Hypothalamus (tissue), 51 donors: ENCODE measurements at places on chromosomes 3 and 15.

GRCh38 chr3:125587039-125587648 lies 8.2 kb downstream of the OSBPL11 start:
- no peak for DNase-seq

DNA sequence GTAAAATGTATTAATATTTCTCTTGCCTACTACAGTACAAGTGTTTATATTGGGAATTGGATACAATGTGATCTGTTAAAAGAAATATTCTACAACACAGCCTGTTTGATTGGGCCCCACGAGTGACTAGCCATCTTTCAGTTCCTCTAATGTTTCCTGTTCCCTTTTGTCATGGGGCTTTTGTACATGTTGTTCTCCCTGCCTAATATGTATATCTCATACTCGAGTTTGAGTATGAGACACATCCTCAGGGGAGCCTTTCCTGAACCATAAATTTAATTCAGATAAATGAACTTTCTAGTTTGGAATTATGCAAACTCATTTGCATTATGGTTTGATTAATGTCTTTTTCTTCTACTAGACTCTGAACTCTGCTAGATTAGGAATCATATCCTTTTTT lies 65.5 kb downstream of the MEF2A start:
- no peak for DNase-seq

GRCh38 chr3:160498202-160498601 lies 48.6 kb upstream of the TRIM59 start:
- no peak for DNase-seq

DNA sequence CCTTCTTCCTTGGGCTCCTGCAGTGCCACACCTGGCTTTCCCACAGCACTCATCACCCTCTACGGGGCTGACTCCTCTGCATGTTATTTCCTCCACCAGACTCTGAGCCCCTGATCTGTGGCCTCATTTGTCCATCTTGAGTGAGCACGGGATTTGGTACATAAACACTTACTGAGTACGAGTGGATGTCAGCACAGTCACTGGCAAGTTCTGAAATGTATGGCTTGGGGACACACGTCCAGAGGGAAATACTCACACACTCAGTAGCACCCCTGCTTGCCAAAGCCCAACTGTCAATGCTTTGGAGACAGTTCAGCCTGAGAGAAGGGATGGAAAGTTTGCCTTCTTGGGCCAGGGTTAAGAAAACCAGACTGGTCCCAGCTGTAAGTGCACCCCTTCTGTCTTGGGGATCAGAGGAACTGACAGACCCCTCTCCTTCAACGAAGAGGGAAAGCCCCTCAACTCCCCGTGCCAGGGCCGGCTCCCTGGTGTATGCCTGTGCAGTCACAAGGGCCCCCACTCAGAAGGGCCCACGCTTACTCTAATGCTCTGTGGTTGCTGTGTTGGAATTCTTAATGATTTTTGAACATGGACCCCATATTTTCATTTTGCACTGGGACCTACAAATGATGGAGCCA lies 71.9 kb downstream of the UMPS start:
- DNase-seq = no peak

DNA sequence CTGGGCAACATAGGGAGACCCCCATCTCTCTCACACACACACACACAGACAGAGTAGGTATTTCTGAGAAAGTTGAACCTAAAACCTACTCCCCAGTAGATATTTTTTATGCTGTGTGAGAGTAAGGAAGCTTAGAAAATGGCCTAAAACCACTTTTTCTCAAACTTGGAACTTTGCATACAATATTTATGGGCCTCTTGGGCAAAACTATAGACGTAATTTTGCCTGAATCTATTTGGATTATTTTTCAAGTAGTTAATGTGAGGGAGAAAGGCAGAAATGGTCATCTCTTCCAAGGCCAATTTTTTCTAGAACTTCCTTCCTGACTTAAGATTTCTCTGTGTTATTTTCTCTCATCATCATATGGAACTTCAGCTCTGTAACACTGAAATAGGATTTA lies 81.7 kb downstream of the ZNF609 start:
- no peak for DNase-seq

- no peak for DNase-seq
These were observed 29.2 kb downstream of the PLOD2 start for GRCh38 chr3:146131616-146132410.

DNA sequence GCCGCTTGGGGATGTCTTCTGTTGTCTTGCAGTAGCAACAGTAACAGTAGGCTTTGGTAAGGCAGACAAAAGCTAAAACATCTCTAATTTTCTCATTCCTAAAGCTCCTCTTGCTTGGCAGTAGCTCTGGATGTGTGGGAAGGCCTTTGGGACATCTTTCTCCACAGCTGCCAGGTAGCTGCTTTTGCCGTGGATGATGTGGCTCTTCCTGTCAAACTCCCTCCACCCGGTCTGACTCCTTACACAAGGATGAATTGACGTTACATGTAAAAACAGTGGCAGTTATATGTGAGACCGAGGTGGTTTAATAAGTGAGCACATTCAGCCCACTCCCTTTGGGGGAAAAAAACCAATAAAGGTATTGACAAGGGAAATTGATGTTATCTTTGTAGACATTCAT lies 309.1 kb downstream of the TUSC7 start:
- DNase-seq = no peak

- no peak for DNase-seq
These were observed 24.1 kb downstream of the GYG1 start for GRCh38 chr3:149015393-149015792.

DNA sequence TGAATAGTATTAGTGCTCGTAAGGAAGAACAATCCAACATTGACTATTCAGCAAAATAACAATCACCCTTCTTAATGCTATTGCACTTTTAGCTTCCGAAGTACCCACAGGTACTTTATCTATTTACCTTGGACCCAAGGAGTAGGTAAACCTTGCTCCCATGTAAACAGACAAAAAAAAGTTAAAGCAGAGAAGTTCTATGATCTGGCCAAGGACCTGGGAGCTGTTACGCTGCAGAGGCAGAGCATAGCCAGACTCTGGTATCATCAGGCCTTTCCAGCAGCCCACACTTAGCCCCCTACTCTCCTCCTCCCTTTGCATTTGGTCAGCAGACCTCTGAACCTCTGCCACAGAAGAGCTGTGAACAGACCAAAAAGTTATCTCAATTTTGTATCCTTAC lies 130.3 kb upstream of the TPM1 start:
- no peak for DNase-seq

- no peak for DNase-seq
These were observed 218.8 kb downstream of the UBE2E2 start for GRCh38 chr3:23421811-23422516.

DNA sequence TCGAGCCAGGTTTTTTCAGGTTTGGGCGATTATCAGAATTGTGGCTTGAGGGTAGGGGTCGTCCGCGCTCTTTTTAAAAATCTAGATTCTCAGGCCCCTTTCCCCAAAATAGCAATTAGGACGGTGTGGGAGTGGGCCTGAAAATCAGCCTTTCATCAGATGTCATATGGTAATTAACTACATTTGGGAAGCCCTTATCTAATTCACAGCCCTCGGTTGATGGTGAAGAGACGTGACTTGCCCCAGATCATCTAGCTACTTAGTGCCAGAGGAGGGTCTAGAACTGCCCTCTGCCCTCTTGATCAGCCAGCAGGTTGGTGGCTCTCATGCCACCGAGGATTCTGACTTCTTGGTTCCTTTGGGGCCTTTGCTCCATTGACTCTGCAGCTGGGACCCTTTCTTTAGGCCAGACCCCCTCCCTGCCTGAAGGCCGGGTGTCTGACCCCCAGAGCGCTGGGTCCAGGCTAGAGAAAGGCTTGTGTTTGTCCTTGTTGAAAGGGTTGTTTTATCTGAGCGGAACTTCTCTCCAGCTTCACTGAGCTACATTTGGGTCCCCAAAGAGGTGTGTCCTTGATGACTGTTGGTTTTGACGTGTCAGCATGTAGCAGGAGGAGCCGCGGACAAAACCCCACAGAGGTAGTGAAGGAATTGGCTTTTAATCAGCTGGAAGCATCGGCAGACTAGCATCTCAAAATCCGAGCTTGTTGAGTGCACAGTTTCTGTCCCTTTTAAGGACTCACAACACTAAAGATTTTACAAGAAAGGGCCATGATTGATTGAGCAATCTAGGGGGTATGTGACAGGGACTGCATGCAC lies 857 bp downstream of the AEN start:
- DNase-seq = no peak

GRCh38 chr3:115806501-115806900 lies 183.2 kb downstream of the GAP43 start:
- DNase-seq = no peak

DNA sequence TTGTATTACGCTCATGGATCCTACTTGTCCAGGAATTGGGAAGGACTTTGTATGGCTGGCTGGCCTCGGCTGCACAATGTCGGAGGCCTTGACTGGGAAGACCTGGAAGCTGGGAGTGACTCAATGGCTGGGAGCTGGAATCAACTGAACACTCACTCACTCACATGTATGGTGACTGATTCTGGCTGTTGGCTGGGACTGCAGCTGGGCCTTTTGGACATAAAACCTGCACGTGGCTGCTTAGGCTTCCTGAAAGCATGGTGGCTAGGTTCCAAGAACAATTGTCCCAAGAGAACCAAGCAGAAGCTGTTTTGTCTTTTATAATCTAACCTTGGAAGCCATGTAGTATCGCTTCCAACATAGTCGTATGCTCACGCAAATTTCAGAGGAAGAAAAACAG lies 38.0 kb upstream of the CMTM8 start:
- DNase-seq = no peak

DNA sequence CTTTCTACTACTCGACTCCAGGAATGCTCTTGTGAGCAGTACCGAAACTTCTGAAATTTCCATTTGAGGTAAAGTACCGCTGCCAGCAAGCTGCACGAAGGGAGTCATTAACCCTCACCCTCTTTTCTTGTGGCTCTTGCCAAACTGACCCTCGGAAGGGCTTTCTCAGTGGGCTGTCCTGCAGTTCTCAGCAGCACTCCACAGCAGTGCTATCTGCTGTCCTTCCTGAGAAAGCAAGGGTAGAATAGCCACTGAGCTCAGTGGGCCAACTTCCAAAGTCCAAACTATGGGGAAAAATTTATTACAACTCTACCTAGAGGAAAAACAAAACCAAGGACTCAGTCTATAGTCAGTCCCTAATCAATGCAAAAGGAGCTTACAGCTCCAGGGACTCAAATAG lies 38.5 kb upstream of the COL8A1 start:
- DNase-seq = no peak

GRCh38 chr3:185059766-185060165 lies 93.1 kb downstream of the C3orf70 start:
- no peak for DNase-seq

DNA sequence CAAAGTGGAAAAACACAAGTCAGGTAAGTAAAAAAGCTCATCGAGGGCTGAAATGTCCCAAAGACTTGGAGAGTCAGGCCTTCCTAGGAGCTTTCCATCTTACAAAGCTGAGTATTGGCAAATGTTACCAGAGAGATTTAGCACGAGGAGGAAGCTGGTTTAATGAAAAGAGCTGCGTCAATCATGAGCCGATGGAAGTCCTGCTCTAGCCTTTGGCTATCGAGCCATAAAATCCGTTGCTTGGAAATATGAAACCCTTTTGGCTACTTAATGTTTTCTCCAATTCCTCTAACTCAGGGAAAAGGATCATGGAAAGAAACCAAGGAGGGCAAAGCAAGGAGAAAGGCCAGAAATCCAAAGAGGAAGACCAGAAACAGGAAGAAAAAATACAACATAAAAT lies 1074.6 kb downstream of the FHIT start:
- DNase-seq = peak; percentile 3

DNA sequence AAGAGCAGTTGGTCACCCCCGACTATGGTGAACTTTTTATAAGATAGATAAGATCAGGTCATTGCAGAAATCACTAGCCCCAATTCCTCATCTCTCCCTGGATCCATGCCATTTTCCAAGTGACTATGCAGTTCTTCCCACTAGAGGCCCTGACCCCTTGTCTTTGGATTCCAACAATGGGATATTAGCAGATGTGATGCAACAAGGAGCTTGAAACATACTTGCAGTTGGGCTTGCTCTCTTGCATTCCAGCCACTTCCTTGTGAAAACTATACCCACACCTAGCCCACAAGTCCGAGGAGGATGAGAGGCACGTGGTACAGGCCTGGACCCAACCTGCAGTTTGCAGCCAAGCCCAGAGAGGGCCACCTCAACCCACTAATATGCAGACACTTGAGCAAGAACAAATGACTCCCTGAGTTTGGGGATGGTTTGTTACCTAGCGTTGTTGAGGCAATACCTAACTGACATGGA lies 60.6 kb downstream of the SUCLG2 start:
- no peak for DNase-seq

GRCh38 chr3:27577504-27577903 lies 93.3 kb upstream of the SLC4A7 start:
- no peak for DNase-seq

DNA sequence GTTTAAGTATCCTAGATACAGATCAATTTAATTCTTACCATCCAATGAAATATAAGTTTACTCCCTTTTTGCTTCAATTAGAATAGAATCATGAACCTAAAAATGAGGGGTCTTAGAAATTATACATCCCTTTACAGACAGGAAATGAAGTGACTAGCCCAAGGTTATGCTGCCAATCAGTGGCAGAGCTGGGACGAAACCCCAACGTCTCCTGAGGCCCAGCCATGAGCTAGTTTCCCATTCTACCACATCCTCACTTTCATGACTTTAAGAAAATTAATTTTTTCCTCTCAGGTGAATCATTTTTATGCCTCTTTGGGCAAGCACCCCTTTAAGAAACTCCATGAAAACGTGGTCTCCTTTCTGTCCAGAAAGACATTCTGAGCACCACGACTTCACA lies 11.2 kb downstream of the LRIG1 start:
- DNase-seq = no peak

- no peak for DNase-seq
These were observed 41.1 kb upstream of the UBE2E2 start for GRCh38 chr3:23161896-23162570.

DNA sequence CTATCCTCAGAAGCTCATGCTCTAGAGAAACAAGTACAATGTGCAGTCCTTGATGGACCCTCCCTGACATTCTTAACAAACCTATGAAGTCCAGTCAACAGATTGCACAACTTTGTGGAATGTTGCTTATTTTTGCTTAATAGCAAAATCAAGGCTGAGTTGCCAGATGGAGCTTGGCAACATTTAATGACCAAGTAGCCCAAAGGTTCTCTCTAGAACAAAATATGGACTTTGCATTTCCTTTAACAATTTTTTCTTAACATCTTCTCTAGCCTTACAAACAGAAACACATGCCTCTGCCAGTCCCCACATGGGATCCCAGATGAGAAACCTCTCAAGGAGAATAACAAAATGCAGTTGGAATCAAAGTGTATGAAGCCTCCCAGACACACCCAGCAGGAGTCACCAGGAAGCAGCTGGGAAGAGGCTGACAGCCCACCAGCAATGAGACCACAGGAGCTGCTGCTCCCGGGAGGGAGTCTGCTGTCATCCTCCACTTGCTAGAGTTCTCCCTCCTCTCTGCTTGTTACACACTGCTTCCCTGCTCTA lies 422.5 kb upstream of the CDIN1 start:
- DNase-seq = no peak

DNA sequence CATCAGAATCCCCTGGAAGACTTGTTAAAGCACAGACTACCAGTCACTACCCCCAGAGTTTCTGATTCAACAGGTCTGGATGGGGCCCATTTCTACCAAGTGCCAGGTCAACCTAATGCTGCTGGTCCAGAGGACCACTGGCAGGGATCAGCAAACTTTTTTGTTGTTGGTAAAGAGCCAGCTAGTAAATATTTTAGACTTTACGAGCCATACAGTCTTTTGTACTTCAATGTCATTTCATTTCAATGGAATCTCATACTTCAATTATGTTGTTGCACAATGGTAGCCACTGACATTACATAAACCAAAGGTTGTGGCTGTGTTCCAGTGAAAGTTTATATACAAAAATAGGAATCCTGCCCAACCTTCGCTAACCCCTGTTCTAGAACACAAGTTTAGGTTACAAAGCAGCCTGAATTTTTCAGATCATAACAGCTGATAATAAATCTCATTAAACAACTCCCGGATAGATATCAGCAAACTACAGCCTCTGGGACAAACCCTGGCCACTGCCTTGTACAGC lies 28.7 kb downstream of the ULK4 start:
- no peak for DNase-seq
